Activated naive CD4-positive, alpha-beta T cell treated with Interleukin-2 at 50 U/mL for 16 hours (primary cell): ENCODE measurements at places on chromosomes 5 and 9.

DNA sequence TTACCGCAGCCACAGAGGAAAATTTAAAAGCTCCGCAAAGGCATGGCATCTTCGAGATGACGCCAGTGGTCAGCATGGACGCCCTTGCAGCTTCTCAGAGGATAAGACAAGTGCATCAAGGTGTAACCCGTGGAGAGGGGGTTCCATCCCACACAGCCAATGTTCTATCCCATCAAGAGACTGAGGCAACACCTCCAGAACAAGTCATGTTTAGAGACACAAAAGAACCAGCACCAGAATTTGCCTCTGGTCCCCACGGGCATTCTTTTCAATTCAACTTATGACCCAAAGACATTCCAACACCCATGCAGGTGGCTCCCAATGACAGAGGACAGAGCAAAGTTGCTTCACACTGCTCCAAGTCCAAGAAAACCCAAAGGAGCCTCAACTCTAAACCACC, 20.7 kb downstream of the ROR2 start:
- no peak for DNase-seq

- no peak for DNase-seq
These were observed 1.3 kb downstream of the TRIM7 start for GRCh38 chr5:181203777-181204112.

DNA sequence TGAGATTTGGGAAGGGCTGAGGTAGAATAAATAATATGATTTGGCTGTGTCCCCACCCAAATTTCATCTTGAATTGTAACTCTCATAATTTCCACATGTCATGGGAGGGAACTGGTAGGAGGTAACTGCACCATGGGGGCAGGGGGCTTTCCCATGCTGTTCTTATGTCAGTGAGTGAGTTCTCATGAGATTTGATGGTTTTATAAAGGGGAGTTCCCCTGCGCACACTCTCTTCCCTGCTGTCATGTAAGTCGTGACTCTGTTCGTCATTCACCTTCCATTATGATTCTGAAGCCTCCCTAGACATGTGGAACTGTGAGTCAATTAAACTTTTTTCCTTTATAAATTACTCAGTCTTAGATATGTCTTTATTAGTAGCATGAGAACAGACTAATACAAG, 115.5 kb upstream of the STARD4 start:
- peak; percentile 12 for DNase-seq

- DNase-seq = no peak
These were observed 37.4 kb downstream of the KIF2A start for GRCh38 chr5:62343428-62343827.

DNA sequence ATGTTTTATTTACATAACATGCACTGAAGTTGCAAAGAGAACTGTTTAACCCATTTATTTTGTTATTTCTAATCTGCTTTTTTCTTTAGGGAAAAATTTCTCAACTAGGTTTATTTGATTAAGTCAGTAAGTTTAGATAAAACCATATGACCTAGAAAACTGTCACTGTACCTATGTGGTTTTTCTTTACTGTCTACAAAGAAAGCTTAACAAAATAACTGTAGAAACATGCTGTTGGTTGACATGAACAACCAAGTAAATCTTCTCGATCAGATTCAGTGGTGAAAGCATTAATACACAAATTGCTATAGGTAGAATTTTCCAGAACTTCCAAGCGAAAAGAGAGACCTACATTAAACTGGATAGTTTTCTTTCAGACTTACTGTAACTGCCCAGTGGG, 137.4 kb downstream of the PCSK5 start:
- no peak for DNase-seq

GRCh38 chr5:92081958-92082712, 699.0 kb upstream of the ARRDC3 start:
- DNase-seq = no peak

DNA sequence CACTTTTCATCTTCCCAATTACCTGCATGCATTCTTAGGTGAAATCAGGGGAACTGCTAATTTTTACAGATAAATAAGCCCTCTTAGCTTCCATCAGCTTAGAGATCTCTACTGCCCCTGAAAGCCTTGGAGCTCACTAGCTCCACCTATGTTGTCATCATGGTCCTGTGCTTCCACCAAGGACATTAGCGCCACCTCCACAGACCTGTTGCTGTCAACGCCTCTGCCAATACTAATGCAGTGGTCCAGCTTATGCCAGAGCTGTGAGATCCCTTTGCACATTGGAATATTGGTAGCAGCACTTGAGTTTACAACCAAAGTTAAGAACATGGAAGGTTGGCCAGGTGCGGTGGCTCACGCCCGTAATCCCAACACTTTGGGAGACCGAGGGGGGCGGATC, 7.7 kb upstream of the SHISAL2B start:
- DNase-seq = no peak

DNA sequence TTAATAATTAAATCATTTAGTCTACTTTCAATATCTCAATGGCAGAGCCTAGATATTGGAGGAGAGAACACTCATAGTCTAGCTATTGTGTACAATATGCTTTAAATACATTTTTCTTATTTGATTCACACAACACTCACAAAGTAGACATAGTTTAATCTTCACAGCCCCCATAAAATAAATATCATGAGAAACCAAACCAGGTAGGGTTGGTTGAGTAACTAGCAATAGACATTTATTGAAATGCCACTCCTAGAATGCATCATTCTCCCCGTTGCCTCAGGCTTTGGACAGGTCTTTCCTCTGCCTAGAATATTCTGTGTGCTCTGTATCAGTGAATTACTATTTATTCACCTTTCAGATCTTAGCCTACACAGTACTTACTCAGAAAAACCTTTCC, 141.9 kb downstream of the CEMIP2 start:
- DNase-seq = no peak
